H1 (cell line): ENCODE measurements at places on chromosomes 1 and 21. TPM values are rescaled to one million over a fixed set of nuclear protein-coding genes. Genes with fewer than 3 reads are reported as not detected.
A peak's percentile ranks its signal among the peaks of the same experiment; 100 is the strongest.

DNA sequence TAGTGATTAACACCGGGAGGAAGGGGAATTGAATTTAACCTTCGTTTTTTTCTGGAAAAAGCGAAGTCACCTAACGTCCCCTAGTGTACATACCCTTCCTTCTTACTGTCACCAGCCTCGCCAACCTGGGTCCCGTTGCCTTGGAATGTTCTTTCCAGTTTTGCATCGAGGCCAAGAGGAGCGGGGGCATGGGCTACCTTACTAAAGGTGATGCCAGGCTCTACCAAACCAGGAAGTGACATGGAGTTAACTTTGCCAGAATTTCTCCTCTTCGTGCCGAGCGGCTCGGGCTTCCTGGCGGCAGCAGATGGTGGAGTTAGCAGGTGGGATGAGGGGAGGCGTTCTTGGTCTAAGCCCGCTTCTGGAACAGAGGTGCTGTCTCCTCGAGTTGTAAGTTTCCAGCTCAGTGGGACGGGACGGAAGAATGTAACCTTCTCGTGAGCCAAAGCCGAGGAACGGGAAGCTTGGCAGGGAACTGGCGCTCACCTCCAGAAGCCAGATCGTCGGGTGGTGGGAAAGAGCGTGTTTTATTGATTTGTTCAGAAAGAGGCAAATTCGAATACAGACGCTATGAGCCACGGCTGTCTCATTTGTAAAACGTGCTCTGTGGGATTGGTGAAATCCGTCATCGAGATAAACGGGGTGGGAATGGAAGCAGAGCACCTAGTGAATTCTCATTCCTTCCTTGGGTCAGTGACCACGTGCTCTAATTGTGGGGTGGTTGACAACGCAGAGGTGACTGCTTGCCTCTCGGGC, 486 bp downstream of the NIPAL3 start:
- no peak for DNase-seq
- H3K27me3 ChIP-seq, result no peaks in the 10 kb centered on the region
- no peak overlapping the region for H3K27ac ChIP-seq
- peaks cover 2% of the 10 kb centered on the region; the same call in 1 of the 2 replicates for H3K4me1 ChIP-seq
- peak overlapping the region; percentile 73 for H3K4me3 ChIP-seq

DNA sequence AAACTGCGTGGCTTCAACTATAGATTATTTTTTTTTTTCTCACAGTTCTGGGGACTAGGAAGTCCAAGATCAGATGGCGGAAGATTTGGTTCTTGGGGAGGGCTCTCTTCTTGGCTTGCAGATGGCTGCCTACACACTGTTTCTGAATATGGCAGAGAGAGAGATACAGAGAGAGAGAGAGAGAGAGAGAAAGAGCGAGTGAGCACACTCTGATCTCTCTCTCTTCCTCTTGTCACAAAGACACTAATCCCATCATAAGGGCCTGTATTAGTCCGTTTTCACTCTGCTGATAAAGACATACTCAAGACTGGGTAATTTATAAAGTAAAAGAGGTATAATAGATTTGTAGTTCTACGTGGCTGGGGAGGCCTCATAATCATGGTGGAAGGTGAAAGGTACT, 79.5 kb downstream of the IGSF21 start:
- peaks cover 6% of the 10 kb centered on the region; the same call in 1 of the 2 replicates for H3K4me1 ChIP-seq
- H3K27me3 ChIP-seq, result no peaks in the 10 kb centered on the region
- no peak for DNase-seq
- no peak overlapping the region for H3K4me3 ChIP-seq
- no peaks in the 10 kb centered on the region for H3K36me3 ChIP-seq
- no peak overlapping the region for H3K27ac ChIP-seq

GRCh38 chr1:41322835-41323234, 38.4 kb upstream of the FOXO6 start:
- H3K4me1 ChIP-seq, result peaks cover 8% of the 10 kb centered on the region
- H3K36me3 ChIP-seq, result no peaks in the 10 kb centered on the region

DNA sequence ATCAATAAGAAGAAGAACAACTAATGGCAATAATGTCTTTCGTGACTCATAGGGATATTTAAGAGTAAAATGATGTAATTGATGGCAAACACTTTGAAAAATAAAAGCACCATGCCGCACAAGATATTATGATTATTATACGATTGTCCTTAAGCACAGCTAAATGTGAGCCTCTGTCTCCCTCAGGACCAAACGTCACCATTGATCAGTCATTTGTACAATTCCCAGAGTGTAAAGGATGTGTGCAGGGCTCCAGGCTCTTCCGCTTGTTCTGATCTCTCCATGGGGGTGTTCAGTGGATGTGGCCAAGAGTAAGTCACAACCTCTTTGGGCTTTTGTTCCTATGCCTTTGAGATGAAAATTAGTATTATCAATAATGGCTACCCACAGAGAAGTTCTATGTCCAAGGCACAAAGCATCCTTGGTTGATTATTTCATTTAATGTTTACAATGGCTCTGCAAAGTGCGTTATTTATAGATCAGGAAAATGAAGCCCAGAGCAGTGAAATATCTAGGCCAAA, 17.7 kb upstream of the C1orf87 start:
- no peak overlapping the region for H3K27ac ChIP-seq
- no peaks in the 10 kb centered on the region for H3K4me1 ChIP-seq
- DNase-seq, result no peak
- no peak overlapping the region for H3K4me3 ChIP-seq
- H3K27me3 ChIP-seq, result no peaks in the 10 kb centered on the region

GRCh38 chr1:59169703-59170102, 127.2 kb upstream of the FGGY start:
- DNase-seq, result no peak
- H3K4me1 ChIP-seq, result no peaks in the 10 kb centered on the region
- no peak overlapping the region for H3K4me3 ChIP-seq
- no peak overlapping the region for H3K27ac ChIP-seq

DNA sequence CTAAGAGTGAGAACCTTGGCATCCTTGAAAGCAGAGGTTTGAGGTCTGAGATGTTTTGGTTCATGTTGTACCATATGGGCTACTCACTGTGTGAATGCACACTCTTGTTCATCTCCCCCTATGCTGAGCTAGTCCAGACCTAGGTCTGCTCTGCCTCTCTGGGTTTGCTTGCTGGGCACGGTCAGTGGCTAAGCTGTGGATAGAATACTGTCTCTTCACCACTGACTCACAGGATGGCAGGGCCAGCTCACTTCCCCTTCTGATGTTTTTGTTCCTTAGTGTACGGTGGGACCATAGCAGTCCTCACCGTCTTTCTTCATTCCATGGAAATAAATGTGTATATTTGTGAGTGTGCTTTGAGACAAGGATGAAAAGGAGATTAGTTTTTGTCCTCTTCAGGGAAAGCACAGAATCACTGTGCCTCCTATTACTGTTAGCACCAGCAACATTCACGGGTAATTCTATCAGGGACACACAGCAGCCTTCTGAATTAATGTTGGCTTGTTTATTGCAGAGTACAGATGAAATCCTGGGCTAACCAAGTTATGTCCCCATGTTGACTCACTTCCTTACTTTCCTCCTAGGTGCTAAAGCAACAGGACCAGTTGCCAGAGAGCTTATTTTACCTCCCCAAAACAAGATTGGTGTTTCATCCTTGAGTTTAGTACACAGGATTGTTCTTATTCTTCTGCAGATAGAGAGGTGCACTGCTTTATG, 56.9 kb upstream of the IVNS1ABP start:
- H3K27me3 ChIP-seq, result no peaks in the 10 kb centered on the region
- H3K4me3 ChIP-seq, result no peak overlapping the region
- no peak for DNase-seq
- H3K27ac ChIP-seq, result no peak overlapping the region
- H3K36me3 ChIP-seq, result no peaks in the 10 kb centered on the region

- H3K4me3 ChIP-seq, result no peak overlapping the region
- no peak for DNase-seq
- H3K27ac ChIP-seq, result no peak overlapping the region
- H3K27me3 ChIP-seq, result no peaks in the 10 kb centered on the region
- no peaks in the 10 kb centered on the region for H3K4me1 ChIP-seq
Observed at GRCh38 chr1:54846716-54847284, 40.2 kb downstream of the DHCR24 start.

Gene CDK18
- total RNA-seq, result 40.9 and 44.0 TPM in 2 replicates

Gene VASH2
- total RNA-seq, result 184 and 187 TPM in 2 replicates

Gene ADORA1
- 3.3 and 3.5 TPM in 2 replicates for total RNA-seq
